ENCODE measurements at places on chromosomes 5 and 9.

DNA sequence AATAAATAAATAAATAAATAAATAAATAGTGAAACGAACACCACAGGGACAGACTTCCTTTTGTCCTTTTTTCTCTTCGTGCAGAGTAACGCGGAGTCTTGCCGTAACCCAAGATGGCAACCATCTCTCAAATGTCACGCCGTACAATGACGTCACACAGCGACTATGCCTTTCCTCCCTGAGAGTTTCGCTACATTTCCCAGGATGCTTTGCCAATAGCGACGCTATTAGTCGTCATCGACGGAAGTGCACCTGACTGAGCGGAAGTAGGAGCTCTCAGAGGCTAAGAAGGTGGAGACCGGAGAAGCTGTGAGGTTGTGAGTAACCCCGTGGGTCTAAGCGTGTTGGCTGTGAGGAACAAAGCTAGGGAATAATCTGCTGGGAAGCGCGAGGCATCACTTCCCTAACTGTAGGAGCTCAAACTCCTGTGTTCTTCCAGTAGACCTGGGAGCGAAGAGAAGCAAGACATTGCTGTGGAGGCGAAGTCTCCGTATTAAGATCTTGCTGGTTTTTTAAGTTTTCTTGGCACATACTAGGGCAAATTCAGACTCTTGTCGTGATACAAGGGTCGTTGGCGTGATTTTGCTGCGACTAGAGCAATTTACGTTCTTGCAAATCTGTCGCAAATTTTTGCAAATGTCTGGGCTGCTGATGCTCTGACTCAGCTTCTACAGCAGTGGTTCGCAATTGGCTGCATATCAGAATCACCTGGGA is at the start of gene TTC1:
Gene TTC1 (plus strand): TSS at position 263 of the 714 bp plus-strand sequence. CDS start 1,390 bp downstream, outside the sequence.
- DNase-seq, result peak; percentile 97

DNA sequence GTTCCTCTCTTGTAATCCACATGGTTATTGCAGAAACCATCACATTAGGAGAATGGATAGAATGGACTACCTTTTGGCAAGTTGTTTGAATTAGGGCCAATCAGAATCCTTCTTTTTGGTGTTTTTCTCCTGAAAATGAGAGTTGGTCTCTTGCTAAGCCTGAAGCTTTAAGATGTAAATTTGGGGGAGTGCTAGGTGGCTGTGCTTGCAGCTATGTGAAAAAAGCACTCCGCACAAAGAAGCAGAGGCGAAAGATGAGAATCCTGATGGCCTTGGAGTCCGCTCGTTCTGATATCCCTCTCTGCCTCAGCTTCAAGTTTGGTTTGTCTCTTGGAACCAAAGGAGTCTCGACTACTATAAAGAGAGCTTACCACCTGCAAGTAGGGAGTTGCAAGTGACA is 63.6 kb downstream of the INIP start:
- no peak for DNase-seq

GRCh38 chr5:57007344-57007743 is 55.4 kb upstream of the MIER3 start:
- DNase-seq, result no peak

GRCh38 chr5:21774801-21775200 is 1078.3 kb downstream of the CDH12 start:
- no peak for DNase-seq

GRCh38 chr5:116308391-116308790 is 223.6 kb downstream of the COMMD10 start:
- DNase-seq, result no peak

GRCh38 chr9:81999806-82000205 is 11.2 kb downstream of the SPATA31D1 start:
- no peak for DNase-seq

DNA sequence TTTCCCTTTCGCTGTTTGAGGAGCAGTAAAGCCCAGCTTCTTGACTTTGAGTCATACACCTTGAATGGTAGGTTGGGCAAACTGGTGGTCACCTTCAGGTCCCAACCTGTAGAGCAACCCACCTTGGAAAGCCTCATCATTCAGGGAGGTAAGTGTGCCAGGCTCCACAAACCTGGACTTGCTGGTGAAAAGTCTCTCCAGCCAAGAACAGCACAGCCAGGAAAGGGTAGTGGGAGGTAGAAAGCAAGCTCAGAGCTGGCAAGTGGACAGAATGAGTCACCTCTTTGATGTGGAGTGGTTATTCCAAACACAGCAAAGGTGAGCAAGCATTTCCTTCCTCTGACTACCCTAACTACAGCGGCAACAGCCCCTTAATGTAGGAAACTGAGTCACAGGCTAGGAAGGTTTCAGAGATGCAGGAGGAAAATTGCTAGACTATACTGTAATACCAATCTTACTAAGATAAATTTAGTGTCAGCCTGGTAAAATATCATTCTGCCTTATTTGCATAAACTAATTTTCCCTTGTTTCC is 117.5 kb upstream of the MTAP start:
- no peak for DNase-seq

- no peak for DNase-seq
These were observed 2.1 kb upstream of the IFT74 start for GRCh38 chr9:26954050-26954508.

DNA sequence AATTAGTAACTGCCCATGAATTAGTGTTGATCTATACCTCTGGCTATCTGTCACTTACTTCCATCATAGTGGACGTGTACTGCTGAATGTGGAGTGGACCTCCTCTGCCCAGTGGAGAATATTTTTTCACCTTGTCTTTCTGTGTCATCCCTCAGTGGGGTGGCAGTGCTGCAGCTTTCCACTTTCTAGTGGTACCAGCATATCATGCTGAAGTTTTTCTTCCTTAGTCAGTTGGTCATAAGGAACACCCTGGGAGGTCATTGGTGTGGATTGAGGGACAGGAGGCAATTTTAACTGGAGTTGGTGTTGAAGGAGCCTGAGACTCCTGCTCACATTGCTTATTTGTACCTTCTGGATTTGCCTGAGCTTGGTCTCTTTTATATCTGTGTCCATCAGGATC is 151.7 kb upstream of the ANKH start:
- no peak for DNase-seq

GRCh38 chr5:154193283-154193682 is 2.8 kb downstream of the GALNT10 start:
- no peak for DNase-seq

DNA sequence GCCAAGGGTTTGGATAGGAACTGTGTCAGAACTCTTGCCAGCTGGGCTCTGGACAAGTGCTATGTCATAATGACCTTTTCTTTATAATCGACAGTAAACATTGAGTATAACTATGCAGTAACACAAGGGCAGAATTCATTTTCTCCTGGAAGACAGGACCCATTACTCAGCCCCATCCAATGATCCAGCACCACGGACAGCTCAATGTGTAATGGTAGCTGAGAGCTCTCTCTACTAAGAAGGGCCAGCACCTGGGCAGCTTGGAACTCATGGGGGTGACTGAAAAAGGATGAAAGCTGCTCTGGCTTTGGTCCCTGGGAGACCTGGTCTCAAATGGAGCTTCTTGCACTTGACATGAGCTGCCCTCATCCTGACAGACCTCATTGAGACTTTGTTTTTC is 347.8 kb downstream of the TRIM32 start:
- DNase-seq, result no peak

DNA sequence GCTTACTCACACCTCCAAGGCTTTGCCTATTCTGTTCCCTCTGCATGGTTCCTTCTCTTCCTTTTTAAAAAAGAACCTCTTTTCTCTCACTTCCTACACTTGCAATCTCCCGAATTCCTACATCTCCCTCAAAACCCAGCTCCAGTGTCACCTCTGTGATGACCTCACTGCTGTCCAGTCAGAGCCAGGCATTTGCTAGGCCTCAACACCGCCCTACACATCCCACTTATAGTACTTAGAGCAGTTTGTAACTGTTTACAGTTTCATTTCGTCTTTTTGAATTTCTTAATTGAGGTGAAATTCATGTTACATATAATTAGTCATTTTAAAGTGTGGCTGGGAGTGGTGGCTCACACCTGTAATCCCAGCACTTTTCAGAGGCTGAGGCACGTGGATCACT is 30.8 kb downstream of the CD14 start:
- no peak for DNase-seq

- DNase-seq, result no peak
These were observed 9.5 kb upstream of the IFNK start for GRCh38 chr9:27514551-27514950.

GRCh38 chr9:80292231-80292630 is 720.5 kb downstream of the TLE4 start:
- no peak for DNase-seq

Measured in SHP77 treated with DMSO at 0.1 percent for 48 hours (cell line).